ENCODE measurements at places on chromosomes 2 and 18.

GRCh38 chr18:40673150-40673549 lies 1281.9 kb upstream of the PIK3C3 start:
- DNase-seq = no peak

DNA sequence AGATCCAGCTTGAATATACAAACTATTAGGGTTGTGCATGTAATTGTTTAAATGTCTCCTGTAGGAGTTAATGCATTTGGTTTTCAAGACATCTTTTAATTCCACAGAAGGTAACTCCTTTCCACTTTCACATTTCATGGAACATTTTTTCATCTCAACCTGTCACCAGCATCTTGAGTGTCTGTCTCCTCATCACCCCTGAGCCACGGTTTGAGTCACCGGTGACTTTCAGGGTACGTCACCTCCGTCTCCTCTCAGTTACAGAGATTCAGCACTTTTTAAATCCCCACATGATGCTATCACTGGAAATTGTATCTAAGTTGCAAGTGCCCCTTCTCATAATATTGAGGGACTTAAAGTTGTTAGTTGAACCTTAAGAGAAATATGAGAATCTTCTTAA lies 25.3 kb downstream of the GPR55 start:
- no peak for DNase-seq

- no peak for DNase-seq
Measured at GRCh38 chr2:84450288-84451227, 8.5 kb downstream of the SUCLG1 start.

DNA sequence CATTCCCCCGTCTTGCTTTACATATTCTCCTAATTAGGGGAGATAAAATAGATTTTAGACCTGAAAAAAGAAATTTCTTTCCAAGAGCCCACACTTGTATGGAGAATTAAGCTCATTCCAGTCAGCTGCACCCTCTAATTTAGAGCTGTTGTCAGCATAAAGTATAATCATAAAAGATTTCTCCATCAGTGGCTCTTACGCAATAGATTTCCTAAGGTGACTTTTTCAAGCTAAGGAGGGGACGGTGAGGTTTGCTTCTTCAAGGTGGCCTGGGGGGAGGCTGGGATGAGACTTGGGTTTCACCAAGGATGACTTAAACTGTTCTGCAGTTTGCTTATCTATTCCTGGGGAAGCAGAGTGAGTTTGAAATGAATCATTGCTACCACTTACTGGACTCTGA lies 426.2 kb downstream of the NBAS start:
- DNase-seq = no peak

- DNase-seq = peak; percentile 23
Measured at GRCh38 chr18:45920367-45920766, 46.8 kb downstream of the EPG5 start.

- no peak for DNase-seq
Measured at GRCh38 chr2:196252408-196253115, 81.2 kb upstream of the STK17B start.

DNA sequence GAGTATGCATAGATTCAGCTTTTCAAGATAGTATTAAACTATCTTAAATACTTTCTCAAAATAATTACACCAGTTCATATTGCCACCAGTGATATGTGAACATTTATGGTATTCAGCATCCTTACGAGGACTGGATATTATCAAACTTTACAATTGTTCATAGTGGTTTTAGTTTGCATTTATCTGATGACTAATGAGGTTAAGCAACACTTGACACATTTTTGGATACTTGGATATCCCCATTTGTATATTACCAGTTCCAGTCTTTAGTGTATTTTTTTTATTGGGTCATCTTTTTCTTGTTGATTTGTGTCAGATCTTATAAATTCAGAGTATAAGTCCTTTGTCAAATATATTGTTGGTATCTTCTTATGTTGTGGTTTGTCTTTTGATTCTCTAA lies 128.4 kb downstream of the ASXL3 start:
- no peak for DNase-seq

DNA sequence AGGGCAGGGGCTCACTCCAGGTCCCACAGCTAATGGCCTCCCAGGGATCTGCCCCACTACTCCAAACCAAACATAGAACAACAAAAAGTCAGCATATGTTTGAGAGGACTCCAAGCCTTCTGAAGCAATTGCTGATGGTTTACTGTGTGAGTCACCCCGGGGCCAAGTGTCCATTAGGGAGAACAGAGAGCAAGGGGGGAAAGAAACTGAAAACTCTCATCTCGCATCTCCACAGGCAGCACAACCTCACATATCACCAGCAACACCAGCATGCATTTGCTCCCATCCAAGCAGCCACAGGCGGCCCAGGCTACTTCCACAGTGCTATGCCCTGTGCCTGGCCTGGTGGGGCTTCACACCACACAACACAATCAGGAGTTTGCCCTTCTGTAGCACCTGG lies 39.1 kb downstream of the CYRIA start:
- peak; percentile 38 for DNase-seq

DNA sequence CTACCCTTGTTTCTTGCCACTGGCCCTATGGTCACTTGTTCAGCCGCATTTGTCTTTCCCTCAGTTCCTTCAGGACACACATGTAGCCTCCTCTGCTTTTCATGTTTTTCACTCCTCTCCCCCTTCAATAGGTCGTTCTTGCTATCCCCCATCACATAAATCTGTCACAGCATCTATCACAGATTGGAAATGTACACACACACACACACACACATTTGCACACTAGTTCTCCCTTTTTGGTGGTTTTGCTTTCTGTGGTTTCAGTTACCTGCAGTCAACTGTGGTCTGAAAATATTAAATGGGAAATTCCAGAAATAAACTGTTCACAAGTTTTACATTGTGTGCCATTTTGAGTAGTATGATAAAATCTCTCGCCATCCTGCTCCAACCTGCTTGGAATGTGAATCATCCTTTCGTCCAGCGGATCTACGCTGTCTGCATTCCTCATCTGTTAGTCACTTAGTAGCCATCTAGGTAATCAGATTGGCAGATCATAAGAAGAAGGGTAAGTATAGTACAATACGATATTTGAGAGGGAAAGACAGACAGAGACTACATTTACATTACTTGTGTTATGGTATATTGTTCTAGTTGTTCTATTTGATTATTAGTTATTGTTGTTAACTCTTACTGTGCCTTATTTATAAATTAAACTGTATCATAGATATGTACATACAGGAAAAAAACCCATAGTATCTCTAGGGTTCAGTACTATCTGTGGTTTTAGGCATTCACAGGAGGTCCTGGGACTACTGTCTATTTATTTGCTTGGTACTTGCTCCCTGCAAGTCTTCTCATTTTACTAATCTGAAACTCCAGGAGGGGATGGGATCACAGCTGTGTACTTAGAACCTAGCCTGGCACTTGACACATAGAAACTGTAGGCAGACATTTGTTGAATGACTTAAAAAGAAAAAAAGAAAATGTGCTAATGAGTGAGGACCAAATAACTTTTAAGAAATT lies 86.1 kb upstream of the PNPT1 start:
- peak; percentile 52 for DNase-seq

DNA sequence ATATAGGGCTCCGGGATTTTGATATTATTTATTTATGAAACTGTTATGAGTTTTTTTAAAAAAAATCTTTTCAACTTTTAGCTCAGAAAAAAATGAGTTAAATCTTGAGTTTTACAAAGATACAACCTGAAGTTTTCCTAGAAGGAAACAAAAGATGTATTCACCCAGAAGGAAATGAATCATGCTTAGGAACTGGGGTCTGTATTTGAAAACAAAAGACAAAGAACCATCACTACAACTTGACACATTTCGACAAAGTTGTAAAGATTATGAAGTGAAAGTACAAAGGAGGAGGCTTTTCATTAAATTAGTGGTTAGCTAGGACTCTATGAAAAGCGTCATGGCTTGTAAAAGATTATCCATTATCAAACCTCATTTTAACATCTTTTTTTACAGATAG lies 143.3 kb downstream of the PDE1A start:
- no peak for DNase-seq

GRCh38 chr2:44886414-44886813 lies 55.1 kb upstream of the SIX3 start:
- no peak for DNase-seq

- no peak for DNase-seq
Measured at GRCh38 chr18:77218642-77219041, 31.0 kb upstream of the GALR1 start.

GRCh38 chr2:85577386-85578242 lies at the start of gene VAMP8:
Gene VAMP8, plus strand, starts transcription at chr2:85577586. Its CDS starts 61 bp downstream, at chr2:85577647.
- peak; percentile 29 for DNase-seq

Measured in AG08396 (cell line).